ENCODE measurements at places on chromosomes 2 and 18.

DNA sequence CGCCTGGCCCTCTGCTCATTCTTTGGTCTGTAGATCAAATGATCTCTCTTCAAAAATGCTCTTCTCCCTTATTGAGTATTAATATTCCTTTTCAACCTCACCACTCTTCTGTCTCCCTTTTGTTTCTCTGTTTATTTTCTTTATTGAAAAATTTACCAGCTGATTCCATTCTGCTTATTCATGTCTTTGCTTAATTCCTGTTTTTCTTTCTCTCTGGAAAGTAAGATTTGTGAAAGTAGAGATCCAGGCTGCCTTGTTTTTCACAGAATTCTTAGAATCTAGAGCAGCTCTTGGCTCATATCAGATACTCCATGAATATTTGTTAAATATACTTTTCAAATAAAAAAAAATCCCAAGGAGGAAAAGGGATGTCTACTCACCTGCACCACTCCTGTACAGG is 157.0 kb downstream of the DOCK10 start:
- no peak for DNase-seq

DNA sequence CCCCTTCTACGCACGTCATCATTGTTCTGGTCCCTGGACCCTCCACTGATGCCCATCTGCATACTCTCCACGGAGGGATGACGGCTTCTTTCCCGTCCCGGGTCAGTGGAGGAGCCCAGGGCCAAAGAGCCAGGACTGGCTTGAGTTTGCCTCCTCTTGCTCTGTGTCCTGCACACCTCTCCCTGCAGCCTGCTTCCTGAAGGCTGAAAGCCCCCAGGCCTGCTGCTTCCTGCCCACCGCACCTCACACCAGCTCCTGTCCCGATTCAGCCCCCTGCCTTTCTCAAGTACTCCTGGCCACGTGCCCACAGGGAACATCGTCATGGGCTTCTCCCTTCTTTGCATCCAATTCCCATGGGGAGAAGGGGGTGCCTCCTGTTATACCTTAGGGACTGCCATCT is 7.1 kb downstream of the ADCY3 start:
- no peak for DNase-seq

GRCh38 chr18:8811115-8811514 is 105.8 kb downstream of the MTCL1 start:
- DNase-seq = no peak

- DNase-seq = no peak
These were observed 106.5 kb upstream of the SCN1A start for GRCh38 chr2:166234112-166234846.

GRCh38 chr2:27958711-27959378 is 68.3 kb downstream of the BABAM2 start:
- DNase-seq = no peak

DNA sequence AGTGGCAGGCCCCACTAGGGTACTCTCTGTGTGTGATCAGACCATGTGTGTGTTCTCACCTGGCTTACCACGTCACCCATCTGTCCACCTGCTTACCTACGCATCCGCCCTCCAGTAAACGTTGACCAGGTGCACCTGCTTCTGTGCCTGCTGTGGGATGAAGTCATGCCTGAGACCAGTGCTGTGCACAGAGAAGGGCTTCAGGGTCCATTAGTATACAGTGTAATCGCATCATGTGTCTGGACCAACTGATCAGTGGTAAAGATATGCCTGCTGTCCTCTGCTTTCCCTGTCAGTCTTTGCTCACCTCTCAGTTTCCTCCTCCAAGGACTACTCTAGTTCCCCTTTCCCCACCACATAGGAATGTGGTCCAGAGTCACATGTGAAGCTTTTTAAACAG is 109.3 kb downstream of the FHOD3 start:
- DNase-seq = no peak

GRCh38 chr2:156394033-156394741 is 42.0 kb upstream of the GPD2 start:
- DNase-seq = no peak

GRCh38 chr2:215423234-215423633 is 12.6 kb downstream of the FN1 start:
- no peak for DNase-seq

DNA sequence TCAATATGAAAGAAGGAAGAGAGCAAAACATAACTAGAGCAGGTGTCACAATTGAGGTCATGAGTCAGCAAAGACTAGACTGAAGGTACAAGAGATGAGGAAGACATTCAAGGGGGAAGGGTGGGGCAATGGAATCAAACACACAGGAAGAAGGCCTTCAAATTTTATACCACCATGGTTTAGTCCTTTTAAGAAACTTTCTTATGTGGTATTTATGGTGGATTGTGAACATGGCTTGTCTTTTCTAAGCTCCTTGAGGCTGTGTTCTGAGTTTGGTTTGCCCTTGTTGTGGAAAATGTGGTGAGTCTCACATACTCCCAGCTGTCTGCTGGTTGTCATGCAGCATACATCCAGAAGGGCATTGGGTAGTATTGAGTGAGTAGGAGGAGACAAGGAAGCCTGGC is 62.1 kb downstream of the NABP1 start:
- DNase-seq = no peak

- no peak for DNase-seq
These were observed 78.4 kb upstream of the AQP4 start for GRCh38 chr18:26943906-26944305.

DNA sequence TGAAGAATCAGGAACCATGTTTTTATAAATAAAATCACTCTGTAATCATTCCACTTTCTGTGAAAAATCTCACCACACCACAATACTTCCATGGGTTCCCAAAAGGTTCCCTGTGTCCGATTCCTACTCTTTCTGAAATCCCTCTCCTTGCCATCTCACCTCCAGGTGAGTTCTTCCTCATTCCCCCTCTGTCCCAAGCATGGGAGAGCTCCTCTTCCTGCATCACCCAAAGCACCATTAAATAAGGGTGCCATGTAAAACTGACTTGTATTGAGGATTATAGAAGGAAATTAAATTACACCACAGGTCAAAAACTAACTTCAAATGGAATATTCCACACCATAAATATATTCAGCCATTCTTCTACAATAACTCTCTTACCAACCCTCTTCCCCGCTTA is 55.8 kb upstream of the ETAA1 start:
- no peak for DNase-seq

DNA sequence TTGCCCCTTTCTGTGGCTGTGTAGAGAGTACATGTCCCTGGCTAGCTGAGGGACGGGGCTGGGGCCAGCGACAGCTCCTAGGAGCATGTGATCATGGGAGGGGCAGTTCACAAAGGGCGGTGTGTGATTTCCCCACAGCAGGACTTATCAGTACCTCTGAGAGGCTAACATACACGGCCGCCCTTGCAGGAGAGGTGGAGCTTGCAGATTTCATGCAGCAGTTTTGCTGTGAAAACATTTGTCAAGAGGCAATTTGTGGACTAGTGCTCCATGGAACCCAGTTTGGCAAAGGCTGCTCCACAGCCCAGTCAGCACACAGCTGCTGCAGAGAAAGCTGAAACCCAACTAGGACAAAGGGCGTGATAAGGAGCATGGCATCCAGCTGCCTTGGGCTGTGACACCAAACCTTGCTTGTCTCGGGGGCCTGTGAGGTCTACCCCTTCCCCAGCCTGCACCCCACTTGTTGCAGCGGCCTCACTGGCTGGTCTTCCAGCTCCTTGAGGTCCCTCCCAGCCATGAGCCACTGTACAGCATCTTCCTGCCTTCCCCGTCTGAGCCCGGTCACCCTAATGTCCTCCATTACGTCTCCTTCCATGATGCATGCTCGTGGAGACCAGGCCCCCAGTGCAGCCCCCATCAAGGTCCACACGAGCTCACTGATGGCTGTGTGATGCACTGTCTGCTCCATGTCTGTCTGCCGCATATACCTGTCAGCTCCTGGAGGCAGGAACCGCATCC is 121.4 kb upstream of the HDAC4 start:
- no peak for DNase-seq

- DNase-seq = no peak
These were observed 61.0 kb downstream of the SPP2 start for GRCh38 chr2:234111523-234111922.

DNA sequence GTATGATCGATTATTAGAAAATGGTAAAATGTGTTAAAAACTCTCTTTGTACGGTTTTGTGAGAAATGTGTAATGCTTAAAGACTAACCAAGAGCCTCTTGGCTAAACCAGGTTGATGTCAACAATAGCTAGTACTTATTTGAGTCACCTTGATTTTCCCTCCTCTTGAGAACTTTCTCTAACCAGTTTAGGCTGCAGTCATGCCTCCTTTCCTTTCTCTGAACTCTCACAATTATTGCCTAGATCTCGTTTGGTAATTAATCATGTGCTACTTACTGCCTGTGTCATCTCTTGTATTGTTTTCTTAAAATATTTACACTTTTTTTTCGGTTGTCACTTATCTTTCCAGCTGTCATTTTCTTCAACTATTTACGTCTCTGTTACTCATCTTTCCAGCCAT is 1.1 kb upstream of the EPC2 start:
- no peak for DNase-seq

- peak; percentile 60 for DNase-seq
These were observed 38.8 kb downstream of the CENPO start for GRCh38 chr2:24832073-24832461.

DNA sequence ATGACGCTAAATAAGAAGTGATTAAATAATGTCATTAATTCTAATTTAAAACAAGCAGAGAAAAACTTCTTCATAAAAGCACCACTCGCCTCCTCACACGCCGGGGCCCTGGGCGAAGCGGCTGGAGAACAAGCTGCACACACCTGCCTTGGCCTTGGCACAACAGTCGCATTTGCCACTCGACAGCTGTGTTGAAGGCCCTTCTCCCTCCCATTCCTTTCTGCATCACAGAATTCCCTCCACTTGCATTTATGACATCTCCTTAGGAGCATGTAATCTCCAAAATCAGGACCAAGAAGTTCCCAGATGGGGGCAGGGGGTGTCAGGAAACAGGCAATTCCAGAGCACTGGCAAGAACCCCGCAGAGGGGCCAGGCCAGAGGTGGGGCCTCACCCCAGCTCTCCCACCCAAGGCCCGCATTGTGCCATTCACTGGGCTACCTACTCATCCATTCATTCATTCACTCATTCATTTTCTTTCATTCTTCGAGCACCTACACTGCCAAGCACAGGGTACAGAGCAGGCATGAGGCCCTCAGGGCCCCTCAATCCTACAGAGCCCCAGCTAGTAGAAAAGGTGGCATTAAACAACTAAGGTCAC is 6.4 kb downstream of the HDAC4 start:
- peak; percentile 60 for DNase-seq

- DNase-seq = no peak
These were observed 16.5 kb downstream of the STARD7 start for GRCh38 chr2:96191937-96192670.

DNA sequence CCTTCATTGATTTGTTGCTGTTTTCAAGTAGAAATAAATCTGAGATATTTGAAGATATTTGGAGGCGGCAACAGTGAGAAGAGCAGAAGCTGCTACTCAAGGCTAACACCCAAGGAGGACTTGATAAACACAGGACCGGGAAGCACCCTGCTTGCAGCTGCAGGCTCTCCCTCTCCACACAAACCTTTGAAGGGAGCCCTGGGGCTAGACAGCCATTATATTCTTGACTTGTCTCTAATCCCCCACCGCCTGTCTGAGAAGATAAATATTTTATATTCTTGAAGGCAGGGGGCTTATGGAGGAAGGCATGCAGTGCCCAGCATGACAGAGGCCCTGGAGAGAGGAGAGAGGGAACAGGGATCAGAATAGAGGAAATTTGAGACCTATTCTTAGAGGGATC is 50.9 kb upstream of the SMAD2 start:
- DNase-seq = no peak

DNA sequence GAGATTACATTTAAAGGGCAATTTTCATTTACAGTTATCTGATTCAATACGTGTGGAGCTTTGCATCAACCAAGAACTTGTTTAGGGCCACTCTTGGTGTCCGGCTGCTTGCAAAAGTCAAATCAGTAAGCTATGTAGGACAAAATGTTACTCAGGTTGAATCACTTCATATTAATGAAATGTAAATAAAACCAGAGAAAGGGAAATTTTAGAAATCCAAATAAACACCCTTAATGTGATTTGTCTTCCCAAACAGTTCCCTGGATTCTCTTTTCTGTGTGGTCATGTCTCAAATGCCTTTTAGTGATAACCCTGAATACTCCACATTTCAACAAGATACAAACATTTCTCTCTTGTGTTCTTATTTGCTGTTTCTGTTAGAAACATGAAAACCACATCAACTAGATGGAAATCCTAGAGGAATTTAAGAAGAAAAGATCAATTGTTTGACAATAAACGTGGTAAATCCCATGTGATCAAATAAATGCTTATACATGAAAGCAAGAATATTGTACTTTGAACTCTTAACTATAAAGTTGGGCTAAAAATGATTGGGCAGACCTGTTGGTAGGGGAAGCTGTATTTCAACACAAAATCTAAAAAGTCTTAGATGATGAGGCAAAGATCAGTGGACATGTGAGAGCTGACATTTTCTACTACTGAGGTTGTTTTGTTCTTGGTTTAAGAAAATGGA is 101.3 kb downstream of the CDC42EP3 start:
- no peak for DNase-seq

DNA sequence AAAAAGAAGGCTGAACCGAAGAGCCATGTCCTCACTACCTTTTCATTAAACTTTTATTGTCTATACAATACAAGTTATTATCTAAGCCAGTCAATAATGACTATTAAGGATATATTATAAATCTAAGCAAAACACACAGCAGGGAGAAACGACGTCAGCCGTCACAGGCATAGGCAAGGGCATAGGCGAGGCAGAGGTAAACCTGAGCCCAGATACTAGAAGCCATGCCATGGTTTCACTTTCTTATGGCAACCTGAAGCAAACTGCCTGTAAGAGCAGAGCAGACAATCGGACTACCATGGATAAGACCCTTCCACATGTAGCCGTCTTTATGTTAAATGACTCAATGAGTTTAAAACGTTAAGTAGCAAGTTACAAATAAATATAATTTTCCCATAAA is 238.5 kb upstream of the ZNF521 start:
- DNase-seq = no peak

DNA sequence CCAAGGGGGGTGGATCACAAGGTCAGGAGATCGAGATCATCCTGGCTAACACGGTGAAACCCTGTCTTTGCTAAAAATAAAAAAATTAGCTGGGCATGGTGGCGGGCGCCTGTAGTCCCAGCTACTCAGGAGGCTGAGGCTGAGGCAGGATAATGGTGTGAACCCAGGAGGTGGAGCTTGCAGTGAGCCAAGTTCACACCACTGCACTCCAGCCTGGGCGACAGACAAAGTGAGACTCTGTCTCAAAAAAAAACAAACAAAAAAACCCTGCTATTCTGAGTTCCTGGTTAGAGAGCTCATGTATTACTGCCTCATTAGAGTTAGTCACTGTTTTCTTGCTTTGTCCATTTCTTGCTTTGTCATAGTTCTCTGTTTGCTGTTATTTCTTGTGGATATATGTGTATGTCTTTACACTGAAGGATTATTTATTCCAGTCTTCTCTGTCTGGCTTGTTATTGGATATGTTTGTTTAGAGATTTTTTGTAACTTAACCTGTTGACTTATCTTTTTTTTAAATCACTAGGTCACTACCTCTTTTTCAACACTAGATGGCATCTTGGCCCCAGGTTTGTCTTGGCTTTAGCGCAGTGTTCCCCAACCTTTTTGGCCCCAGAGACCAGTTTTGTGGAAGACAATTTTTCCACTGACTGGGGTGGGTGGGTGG is 17.0 kb downstream of the TTLL4 start:
- DNase-seq = no peak

Data from femur (tissue), 1 donor.